ENCODE measurements at places on chromosomes 4 and X.

GRCh38 chr4:39635023-39635422, 3.6 kb downstream of the SMIM14 start:
- DNase-seq = no peak

DNA sequence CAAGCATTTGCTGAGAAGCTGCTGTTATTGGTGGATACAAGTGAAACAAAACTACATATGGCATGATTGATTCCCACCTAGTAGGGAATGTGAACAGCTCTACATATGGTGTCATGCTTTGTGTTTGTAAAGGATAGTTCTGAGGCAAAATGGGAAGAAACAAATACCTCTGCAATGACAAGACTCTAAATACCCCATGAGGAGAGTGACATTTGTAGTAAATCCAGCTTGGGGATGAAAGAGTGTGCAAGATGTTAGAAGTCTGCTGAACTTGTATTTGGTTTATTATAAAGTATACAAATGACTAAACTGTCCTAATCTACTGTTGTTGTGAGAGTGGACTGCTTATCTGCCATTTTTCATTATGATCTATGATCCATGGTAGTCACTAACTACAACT, 120.8 kb upstream of the HS3ST1 start:
- no peak for DNase-seq

- no peak for DNase-seq
These were observed 88.4 kb upstream of the SLC34A2 start for GRCh38 chr4:25567253-25567652.

DNA sequence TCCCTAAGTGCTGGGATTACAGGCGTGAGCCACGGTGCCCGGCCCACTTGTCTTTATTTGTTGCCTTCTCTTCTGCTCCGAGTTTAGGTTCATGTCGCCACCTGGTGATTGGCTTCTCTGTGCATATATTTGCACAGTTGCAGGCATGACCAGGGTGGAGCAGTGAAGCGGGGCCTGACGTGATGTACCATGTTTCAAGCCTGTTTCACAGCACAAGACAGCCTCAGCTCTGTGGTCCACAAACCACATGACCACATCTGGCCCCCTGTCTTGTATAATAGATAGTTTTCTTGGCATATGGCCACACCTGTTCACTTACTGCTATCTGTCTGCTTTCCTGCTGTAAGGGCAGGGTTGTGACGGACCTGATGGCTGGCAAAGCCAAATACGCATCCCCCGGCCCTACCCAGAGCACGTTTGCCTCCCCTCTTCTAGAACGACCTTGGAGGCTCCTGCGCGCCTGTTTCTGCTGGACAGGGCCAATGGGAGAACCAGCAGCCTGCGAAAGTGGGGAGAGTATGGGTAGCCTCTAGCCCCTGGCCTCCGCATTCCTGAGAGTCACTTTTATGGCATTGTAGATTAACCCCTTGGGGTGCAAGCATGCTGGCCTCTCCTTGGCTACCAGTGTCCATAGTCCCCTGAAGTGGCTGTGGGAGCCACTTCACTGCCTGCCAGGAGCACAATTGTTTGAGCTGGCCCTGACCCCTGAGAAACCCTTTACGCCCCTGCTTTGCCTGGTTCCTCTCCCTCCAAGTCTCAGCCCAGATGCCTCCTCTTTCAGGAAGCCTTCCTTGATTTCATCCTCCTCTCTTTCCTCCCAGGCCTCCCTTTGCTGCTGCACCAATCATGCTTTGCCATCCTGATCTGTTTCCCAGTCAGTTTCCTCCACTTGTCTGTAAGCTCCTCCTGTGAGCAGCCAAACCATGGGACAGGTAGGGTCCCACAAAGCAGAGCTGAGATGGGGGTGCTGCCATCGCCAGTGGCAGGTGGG, 6.0 kb upstream of the SH3TC1 start:
- no peak for DNase-seq

DNA sequence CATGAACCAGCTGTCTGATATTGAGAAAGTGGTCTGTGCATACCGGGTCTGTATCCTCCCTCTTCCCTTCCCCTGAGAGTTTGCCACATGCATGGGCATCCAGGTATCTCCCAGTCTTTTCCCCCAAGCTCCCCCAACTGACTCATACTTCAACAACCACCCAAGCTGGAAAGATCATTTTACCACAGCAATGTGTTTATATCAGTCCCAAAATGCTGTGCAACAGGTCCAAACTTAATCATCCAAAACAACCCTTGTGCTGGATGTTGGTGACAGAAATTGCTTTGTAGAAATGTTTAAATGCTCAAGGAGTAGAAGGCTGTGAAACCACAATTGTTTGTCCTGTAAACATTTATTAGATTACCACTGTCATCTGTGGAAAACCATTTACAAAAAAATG, 286.8 kb upstream of the KLF3 start:
- DNase-seq = no peak

GRCh38 chr4:56817840-56818491, 3.5 kb downstream of the SPINK2 start:
- DNase-seq = no peak

- DNase-seq = no peak
These were observed 25.3 kb upstream of the TRIM60 start for GRCh38 chr4:165006456-165006855.

DNA sequence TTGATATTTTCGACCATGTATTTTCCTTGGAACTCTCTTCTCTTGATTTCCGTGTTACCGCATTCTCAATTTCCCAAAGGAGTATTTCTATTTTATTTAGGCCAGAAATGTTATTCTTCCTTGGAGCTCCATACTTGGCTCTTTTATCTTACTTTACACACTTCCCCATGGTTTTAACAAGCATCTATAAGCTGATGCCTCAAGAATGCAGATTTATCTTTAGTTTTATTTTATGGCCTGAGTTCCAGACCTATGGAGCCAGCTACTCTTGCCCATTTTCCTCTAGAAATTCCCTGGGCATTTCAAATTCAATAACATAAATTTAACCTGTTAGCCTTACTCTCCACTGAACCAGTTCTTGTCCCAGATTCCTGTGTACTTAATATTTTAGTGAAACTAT, 43.7 kb downstream of the SULT1E1 start:
- DNase-seq = no peak

GRCh38 chrX:30246769-30247489, at the start of gene MAGEB1:
MAGEB1 (plus strand) TSS chrX:30247146; CDS start chrX:30250494, 3,348 bp downstream.
- DNase-seq = no peak

DNA sequence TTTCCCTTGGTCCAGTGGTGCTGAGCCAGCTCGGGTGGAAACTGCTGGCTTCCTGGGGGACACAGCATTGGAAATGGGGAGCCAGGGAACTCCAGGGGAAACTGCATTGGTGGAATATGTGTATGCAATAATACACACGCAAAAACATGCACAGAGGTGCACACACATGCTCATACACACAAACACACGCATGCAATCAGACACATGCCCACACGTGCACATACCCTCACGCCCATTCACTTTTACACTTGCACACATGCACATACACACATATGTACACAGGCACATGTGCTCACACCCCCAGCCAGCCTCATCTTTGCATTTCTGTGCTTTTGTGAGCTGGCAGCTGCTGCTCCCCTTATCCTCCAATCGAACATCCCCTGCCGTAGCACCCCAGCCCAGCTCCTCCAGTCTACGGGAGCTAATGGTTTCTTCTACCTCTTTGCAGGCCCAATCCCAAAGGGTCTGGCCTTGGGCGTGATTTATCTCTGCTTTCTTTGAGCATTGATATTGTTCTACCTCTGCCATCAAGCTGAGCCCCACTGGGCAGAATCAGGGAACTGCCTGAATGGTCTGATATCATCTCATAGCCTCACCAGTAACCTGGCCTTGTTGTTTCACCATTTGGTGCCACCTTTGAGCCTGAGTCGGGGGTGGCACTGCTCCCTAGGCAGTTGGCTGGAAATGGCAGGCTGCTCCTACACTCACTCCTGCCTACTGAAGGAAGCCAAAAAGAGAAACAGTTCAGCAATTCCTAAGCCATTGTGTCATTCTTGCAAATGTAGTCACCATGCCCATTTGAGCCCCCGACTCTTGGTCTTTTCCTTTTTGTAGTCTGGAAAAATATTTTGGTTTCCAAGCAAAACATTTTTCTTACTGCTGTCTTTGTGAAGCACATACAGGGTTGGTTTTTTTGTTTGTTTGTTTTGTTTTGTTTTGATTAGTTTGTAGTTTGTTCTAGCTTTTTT, 104.4 kb upstream of the MAMLD1 start:
- no peak for DNase-seq

GRCh38 chrX:38363046-38363445, 10.6 kb downstream of the OTC start:
- no peak for DNase-seq

- no peak for DNase-seq
These were observed 278.9 kb upstream of the GATB start for GRCh38 chr4:152039691-152040090.

DNA sequence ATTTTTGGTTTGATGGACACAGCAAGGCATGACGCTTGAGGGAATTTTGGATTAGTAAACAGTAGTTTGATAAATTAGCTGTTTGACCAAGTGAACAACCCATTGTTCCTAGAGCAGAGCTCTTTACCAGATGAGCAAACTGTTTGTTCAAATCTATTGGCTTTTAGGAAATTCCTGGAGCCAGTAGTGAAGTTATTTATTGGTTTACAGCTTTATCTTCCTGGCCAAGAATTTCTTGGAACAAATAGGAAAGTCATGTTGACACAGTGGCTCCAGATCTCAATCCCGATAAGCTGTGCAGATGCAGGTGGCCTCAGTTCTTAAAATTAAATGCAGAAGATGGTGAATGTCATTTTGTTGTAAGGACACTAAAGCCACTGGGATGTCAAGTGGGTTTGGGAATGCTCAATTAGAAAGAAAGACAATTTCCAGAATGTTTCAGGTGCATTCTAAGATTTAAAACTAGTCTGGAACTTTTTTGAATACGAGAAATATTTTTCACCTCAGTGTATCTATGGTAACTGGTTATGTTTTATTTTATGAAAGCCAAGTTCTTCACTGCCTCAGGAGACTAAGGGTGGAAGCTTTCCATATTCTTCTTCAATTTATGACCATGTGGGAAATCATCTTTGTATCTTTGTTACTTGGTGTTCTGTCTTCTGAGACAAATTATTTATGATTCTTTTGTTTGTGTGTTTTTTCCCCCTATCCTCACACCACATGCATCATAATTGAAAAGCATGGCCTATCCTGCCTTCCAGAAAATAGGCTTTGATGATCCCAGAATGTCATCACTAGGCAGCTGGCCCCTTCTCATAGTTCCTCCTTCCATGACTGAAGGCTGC, 554.5 kb downstream of the STIM2 start:
- no peak for DNase-seq

DNA sequence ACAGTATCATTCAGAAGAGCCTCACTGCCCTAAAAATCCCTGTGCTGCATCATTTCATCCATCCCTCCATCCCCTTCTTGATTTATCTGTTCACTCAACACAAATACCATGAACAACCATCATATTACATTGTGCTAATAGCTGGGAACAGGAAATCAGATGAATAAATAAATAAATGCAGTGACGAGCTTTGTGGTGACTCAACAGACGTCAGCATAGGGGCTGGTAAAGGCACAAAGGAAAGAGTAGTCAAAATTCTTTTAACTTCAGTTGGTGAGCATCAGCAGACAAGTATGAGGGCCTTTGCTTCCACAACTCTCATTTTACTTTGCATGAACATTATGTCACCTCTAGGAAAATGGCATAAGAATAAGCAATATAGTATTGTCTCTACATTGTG, 65.5 kb downstream of the EDNRA start:
- DNase-seq = no peak

- DNase-seq = no peak
These were observed 2.7 kb upstream of the ALAS2 start for GRCh38 chrX:55033429-55033828.

DNA sequence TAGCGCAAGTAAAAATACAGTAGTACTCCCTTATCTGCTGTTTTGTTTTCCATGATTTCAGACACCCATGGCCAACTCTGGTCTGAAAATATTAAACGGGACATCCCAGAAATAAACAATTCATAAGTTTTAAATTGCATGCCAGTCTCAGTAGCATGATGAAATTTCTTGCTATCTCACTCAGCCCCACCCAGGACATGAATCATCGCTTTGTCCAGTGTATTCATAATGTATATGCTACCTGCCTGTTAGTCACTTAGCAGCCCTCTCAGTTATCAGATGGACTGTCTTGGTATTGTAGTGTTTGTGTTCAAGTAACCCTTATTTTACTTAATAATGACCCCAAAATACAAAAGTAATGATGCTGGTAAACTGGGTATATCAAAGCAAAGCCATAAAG, 158.2 kb upstream of the DDIT4L start:
- DNase-seq = no peak

DNA sequence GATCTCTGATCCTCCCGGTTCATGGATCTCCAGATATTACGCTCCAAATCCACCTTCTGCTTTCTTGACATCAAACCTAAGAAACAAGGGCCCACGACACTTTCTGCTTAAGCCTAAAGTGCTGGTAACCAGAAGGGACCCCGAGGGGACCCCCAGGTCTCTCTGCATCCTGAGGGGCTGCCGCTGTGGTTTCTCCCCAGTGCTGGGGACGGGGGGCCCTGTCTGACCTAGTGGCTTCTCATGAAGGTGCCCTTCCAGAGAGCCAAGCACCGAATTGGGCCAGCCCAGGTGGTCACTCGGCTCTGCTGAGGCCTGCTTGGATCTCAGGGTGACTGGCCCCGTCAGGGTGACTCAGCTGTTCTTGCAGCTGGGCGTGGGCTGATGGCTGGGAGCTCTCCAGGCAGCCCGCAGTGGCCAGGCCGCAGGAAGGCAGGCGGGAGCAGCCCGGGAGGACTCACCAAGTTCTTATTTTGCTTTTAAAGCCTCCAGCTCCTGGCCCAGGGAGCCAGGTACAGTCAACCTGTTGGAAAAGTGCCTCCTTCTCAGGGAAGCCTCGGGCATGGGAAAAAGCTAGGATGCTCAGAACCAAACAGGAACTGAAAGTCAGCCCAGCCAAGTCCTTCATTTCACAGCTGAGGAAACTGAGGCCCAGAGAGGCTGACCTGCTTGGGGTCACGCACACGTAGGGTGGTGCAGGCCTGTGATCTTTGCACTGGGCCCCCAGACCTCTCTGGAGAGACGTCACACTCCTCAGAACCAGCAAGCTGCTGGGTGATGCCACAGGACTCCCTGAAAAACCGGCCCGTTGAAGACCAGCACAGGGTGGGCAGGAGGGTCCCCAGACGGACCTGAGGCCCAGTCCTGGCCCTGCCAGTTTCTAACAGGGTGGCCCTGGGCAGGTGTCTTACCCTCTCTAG, 16.7 kb downstream of the BLOC1S4 start:
- no peak for DNase-seq

DNA sequence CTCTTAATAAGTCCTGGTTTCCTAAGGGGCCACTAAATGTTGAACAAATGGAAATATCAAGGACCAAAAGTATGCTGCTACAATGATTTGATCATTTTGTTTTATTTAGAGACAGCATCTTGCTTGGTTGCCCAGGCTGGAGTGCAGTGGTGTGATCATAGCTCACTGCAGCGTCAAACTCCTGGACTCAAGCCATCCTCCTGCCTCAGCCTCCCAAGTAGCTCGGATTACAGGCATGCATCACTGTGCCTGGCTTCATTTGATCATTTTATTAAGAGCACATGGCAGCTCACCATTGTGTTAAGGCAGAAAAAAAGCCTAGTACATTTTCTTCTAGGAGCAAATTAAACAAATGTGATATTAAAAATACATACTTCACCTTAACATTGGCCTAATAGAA, 52.7 kb downstream of the DCLK2 start:
- DNase-seq = no peak

Data from stimulated activated CD4-positive, alpha-beta T cell treated with anti-CD3 and anti-CD28 coated beads, TNF-alpha, amount 100 ng/mL, for 4 hours (primary cell).